ENCODE measurements at places on chromosomes 4 and X. TPM values are rescaled to one million over a fixed set of nuclear protein-coding genes. Genes with fewer than 3 reads are reported as not detected.

GRCh38 chr4:104616401-104616820 lies 121.7 kb upstream of the CXXC4 start:
- no peak for DNase-seq
- H3K27ac ChIP-seq: no peak overlapping the region
- H3K36me3 ChIP-seq: no peaks in the 10 kb centered on the region
- H3K4me1 ChIP-seq: no peaks in the 10 kb centered on the region

NXF2B gene
- total RNA-seq: not detected

DNA sequence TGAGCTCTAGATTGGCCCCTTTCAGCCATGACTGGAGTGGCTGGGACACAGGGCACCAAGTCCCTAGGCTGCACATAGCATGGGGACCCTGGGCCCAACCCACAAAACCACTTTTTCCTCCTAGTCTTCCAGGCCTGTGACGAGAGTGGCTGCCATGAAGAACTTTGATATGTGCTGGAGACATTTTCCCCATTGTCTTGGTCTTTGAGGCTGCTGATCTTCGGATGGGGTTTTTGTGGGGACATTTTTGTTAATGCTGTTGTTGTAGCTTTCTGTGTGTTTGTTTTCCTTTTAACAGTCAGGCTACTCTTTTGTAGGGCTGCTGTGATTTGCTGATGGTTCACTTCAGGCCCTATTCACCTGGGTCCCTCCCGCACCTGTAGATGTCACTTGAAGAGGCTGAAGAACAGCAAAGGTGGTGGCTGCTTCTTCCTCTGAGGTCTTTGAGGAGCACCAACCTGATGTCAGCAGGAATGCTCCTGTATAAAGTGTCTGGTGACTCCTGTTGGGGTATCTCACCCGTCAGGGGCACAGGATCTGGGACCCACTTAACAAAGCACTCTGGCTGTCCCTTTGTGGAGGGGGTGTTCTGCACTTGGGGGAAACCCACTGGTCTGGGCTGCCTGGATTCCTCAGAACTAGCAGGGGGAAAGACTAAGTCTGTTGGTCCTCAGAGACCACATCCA lies 49.6 kb upstream of the GRID2 start:
- H3K4me1 ChIP-seq: no peaks in the 10 kb centered on the region
- no peak overlapping the region for H3K27ac ChIP-seq
- H3K4me3 ChIP-seq: no peak overlapping the region

DNA sequence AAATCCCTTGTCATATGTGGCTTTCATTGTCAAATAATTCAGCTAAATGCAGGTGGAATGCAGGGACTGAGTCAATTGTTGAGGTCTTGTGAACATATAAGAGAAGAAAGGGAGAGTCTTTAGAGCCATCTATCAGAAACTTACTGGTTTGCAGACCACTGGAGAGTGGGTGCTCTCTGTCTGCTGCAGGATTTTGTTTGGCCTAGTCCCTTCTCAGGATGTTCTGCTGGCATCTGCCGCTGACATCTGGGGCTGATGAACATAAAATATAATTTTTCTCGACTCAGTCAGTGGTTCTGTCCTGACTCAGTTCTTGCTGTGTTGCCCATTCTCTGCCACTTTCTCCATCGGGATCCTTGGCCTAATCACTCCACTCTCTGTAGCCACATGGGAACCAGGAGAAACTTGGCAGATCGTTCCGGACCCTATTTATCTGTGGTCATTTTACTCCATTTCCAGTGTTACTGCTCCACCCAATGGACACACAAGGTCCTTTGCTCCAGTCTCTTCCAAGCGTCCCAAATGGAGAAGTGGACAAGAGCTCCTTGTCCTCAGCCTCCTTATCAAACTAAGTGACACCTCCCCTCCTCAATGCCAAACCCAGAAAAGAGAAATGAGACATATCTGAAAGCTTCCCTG lies 436.2 kb downstream of the FAT4 start:
- peak overlapping the region; percentile 30 for H3K27ac ChIP-seq
- no peaks in the 10 kb centered on the region for H3K36me3 ChIP-seq
- peaks cover 17% of the 10 kb centered on the region for H3K4me1 ChIP-seq
- H3K4me3 ChIP-seq: no peak overlapping the region
- H3K27me3 ChIP-seq: no peaks in the 10 kb centered on the region

AMTN gene
- not detected for total RNA-seq

DNA sequence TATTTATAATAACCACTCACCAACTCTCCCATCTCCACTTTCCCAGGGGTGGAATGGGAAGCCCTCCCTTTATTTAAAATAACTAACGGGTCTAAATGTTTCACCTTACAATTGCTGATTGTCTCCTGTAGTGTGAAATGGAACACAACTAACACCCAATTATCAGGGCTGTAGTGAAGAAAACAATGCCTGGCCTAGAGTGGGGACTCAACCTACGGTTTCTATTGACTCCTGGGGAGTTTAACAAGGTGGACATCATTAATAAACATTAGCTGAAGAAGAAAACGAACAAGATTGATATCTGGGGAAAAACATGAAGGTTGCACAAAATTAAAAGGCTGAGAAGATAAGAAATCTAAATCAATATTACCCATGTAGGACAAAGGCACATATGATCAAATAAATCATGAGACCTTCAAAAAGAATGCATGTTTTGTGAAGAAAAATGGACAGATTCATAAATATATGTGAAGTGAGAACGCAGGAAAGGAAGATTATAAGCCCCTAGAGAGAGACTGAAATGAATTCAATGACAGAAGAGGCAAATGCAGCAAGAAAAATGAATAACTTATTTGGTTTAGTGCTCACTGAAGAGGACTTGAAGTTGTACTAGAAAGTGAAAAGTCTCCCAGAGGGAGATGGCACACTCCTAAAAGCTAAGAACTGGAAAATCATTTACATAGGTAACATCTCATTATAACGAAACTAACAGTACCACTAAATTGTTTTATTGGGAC lies 593.0 kb upstream of the AADAT start:
- no peaks in the 10 kb centered on the region for H3K4me1 ChIP-seq
- no peaks in the 10 kb centered on the region for H3K27me3 ChIP-seq
- no peak overlapping the region for H3K27ac ChIP-seq
- H3K4me3 ChIP-seq: no peak overlapping the region
- DNase-seq: no peak
- no peaks in the 10 kb centered on the region for H3K36me3 ChIP-seq

DNA sequence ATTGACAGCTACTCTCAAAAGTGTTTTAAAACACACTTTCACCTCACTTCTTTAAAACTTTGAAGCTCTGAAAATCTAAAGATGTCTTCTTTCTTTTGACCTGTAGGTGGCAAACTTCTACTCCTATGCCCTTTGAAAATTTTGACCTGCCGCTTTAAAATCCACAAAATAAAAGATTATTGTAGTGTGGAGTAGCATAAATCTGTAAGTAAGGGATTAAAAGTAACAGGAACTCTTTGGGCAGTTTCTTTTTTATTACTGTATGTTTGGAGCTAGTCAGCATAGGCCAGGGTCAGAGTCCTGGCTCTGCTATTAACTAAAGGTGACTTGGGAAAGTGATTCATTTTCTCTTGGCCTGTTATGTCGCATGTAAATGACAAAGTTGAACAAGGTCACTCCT lies 25.5 kb downstream of the BBS12 start:
- peaks cover 50% of the 10 kb centered on the region for H3K4me1 ChIP-seq
- H3K27ac ChIP-seq: peak overlapping the region; percentile 36
- no peaks in the 10 kb centered on the region for H3K36me3 ChIP-seq
- H3K27me3 ChIP-seq: no peaks in the 10 kb centered on the region
- peak overlapping the region; percentile 54 for H3K4me3 ChIP-seq

MAMLD1 gene
- 4.1 TPM for total RNA-seq

SCML2 gene
- 2.1 TPM for total RNA-seq

CLNK gene
- not detected for total RNA-seq

DNA sequence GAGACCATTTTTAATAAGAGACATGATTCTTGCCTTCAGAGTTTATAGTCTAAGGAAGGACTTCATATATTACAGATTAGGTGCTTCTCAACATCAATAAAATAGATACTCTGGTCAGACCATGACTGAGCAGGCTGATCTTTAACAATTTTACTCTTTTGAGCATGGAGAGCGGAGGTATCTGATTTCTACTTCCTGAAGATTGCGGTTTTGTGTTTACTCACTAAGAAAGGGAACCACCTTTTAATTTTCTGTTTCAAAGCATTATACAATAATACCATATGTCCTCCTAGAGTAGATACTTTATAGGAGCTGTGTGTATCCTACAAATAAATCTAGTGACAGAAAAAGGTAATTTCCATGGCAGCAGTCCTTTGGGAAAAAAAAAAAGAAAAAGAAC lies 12.5 kb downstream of the MORC4 start:
- no peaks in the 10 kb centered on the region for H3K36me3 ChIP-seq
- H3K27me3 ChIP-seq: no peaks in the 10 kb centered on the region
- H3K4me1 ChIP-seq: no peaks in the 10 kb centered on the region
- H3K27ac ChIP-seq: no peak overlapping the region
- no peak for DNase-seq
- no peak overlapping the region for H3K4me3 ChIP-seq

DNA sequence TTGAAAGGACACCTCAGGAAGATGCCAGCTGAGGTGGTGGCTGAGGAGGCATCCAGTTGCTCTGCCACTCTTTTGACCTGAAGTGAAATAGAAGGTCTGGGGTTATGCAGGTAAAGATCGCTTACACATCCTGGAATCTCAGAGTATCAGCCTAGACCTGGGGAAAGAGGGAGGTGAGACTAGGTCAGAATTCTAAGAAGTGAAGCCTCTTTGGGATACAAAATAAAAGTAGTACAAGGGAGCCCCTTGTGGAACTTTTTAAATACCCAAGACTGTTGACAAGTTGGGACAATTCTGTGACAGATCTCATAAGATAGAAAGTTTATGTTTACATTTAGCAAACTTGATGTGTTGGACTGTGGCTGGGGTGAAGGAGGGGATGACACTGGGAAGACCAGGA lies 263.1 kb downstream of the SPRY1 start:
- no peak for DNase-seq
- no peak overlapping the region for H3K4me3 ChIP-seq
- H3K4me1 ChIP-seq: no peaks in the 10 kb centered on the region
- no peaks in the 10 kb centered on the region for H3K27me3 ChIP-seq
- H3K36me3 ChIP-seq: no peaks in the 10 kb centered on the region

GAGE12E gene
- total RNA-seq: not detected

GRCh38 chr4:139175646-139176301 lies 1.2 kb downstream of the ELF2 start:
- no peaks in the 10 kb centered on the region for H3K36me3 ChIP-seq
- H3K27ac ChIP-seq: peak overlapping the region; percentile 75
- H3K27me3 ChIP-seq: no peaks in the 10 kb centered on the region
- DNase-seq: peak; percentile 73
- H3K4me1 ChIP-seq: peaks cover 18% of the 10 kb centered on the region

DCLK2 gene
- 2.9 TPM for total RNA-seq

AFP gene
- total RNA-seq: not detected
